SW 1271 (cell line): ENCODE measurements at places on chromosomes 11 and 22.

DNA sequence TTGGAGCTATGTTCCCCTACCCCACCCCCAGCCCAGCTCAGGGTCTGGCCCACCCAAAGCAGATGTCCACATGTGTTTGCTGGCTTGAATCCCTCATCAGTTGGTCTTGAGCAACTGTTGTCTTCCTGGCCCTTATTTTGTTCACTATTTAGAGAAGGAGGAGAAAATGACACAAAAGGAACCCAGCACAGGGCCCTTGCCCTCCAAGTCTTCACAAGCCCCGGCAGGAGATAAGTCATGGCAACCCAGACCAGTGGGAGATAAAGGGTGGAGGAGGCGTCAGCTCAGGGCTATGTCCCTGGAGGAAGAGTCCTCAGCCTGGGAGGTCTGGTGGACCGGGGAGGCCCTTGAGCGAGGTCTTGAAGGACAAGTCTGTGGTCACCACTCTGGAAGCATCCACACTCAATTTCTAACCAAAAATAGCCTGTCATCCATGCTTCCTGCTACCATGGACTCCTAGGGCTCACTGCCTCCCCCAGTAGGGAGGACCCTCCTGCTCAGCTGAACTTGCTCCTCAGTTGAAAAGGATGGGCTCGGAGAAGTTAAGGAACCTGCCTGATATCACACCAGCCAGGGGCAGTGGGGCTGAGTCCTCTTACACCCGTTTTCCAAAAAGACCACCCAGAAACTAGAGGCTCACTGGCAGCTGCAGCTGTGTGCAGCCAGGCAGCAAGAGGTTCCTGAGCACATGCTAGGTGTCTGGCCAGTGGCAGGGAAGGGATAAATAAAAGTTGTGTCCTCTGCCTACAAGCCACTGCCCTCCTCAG, 1.8 kb upstream of the RAB3IL1 start:
- DNase-seq: no peak

DNA sequence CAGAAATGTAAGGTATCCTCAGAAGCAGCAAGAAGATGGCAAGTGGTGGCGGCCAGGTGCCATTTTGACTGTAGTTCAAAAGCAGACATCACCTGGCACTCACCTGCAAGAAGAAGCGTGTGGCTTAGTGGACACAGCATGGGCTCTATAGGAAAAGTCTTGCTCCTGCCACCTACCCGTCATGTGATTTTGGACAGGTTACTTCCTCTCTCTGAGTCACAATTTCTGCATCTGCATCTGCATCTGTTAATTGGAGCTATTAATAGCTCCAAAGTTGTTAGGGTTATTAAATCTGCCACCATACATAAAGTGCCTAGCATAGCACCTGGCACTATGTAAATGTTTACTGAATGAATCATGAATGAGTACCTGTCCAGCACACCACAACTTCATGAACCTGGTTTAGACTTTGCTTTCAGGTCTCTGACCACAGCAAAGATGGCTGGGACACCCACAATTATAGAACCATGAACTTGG, 16.8 kb downstream of the RAB30 start:
- DNase-seq: no peak

DNA sequence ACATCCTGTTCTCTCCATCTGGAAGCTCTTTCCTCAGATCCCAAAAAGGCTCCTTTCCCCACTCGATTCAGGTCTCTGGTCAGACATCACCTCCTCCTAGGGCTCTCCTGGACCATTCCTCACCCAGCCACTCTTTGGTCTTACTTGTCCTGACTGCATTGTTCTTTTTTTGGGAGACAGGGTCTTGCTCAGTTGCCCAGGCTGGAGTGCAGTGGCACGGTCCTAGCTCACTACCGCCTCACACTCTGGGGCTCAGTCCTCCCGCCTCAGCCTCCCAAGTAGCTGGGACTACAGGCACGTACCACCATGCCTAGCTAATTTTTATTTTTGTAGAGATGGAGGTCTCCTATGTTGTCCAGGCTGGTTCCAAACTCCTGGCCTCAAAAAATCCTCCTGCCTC, 2.2 kb upstream of the CORO1B start:
- DNase-seq: no peak

- no peak for DNase-seq
Observed at GRCh38 chr22:25726241-25726640, 15.7 kb upstream of the MYO18B start.
